ENCODE measurements at places on chromosomes 1 and 21. TPM values are rescaled to one million over a fixed set of nuclear protein-coding genes. Genes with fewer than 3 reads are reported as not detected.

The CDC42 gene
- total RNA-seq = 149 TPM

DNA sequence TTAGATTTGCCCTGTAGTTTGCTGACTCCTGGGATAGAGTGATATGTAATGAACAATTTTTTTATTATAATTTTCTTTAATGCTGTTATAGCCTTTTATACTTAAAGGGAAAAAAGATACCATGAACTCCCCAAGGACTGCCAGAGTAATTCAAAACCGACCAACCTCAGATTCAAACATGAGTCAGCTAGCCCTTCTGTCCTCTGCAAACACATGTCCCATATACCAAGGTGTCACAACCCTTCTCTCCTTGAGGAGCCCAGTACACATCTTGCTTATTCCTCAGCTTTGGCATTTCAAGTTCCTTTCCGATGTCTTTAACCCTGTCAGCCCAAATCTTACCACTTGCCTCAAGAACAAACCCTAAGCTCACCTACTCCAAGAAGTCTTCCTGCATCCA, 184.9 kb downstream of the KCNH1 start:
- DNase-seq = no peak

The RASSF5 gene
- 10.0 TPM for total RNA-seq

The RHCE gene
- 0.65 TPM for total RNA-seq

Measured in left cardiac atrium (tissue), 4 donors.